ENCODE measurements at places on chromosomes 7 and 10.

DNA sequence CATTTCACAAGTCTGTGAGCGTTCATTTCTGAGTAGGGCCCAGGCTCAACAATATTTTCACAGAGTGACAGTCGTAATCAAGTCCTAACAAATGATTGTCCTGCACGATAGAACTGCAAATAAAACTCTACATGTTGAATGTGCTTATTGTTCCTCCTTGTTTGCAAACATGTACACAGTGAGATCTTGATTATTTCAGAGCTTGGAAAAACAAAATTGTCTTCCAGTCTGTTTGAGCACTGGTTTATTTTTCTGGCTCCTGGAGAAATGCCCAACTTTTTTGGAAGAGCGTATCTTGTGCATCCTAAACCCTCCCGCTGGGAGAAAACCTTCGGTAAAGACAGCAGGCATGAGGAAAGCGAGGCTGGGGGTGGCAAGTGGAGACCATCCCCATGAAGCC is 91.1 kb downstream of the TEX36 start:
- no peak for DNase-seq

DNA sequence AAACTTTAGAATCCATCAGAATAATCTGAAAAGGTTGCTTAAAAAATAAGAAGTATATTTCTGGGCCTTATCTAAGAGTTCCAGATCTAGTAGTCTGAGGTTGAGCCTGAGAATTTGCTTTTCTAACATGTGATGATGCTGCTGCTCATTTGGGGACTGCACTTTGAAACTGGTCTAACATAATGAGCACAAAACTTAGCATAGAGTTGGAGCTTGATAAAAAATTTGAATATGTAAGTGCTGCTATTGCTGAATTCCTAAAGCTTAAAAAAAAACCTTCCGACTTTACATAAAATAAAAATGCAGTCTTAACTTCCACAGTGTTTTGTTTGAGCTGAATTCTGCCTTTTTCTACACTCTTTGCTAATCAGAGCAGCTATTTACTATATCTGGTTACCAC is 48.8 kb downstream of the GLCCI1 start:
- DNase-seq = no peak

DNA sequence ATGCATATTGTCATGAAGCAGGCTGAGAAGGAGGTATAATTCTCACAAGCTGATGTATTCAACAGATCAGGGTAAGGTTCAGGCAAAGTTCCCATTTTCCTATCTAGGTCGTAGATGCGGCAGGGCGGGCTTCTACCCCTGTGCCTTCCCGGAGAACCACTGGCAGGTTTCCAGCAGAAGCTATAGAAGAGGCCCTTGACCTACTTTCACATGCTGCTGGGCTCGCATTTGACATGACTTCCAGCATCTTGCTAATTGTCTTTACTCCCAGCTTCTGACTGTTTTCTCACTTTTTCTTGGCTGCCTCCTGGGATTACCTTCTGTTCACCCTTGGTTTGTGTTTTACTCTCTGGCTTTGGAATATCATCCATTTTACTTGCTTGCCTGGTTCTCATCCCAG is 32.6 kb upstream of the ORC5 start:
- DNase-seq = no peak

DNA sequence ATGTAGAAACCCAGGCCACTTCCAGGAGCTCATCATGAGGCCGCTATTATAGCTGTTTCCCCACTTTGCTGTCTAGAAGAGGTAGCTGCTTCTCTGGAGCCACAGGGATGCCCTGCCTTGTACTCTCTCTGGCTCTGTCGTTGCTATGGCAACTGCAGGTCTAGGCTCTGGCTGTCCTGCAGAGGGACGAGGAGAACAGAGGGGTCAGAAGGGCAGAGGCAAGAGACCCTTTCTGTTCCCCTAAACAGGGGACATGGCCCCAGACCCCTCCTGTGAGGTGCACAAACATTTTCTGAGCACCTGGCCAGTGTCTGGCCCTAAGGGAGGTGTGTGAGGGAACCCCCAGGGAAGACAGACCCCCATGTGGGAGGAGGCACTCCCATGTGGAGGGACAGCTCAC is 31.4 kb downstream of the ITPRIP start:
- no peak for DNase-seq

DNA sequence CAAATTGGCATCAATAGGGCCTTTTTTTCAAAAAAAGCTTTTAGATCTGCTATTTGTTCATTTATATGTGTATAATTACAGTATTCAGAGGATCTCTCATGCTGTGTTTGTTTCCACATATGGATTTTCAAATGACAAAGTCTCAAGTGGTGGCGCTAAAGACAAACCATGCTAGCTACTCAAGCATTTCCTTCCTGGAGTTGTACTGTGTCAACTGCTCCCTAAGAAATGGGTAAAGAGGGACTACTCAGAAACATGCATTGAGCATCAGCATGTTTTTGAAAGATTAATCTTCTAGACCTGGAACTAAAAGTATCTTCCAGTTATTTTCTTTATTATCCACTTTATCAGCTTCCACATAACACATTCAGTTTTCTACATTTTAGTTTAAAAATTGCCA is 12.7 kb downstream of the CNTNAP2 start:
- DNase-seq = no peak

DNA sequence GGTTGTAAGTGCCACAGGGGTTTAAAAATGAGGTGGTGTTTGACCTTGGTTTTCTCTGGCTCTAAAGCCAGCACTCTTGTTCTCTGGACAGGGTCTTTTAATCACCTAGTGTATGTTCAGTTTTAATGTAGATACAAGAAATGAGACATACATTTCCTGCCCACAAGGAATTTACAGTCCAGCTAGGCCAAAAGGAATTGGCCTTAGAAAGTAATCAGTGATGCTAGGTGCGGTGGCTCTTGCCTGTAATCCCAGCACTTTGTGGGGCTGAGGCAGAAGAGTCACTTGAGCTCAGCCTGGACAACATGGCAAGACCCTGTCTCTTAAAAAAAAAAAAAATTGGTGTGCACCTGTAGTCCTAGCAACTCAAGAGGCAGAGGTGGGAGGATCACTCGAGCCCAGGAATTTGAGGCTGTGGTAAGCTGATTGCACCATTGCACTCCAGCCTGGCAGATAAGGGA is 100.2 kb downstream of the LRMDA start:
- DNase-seq = no peak

Data from dermis microvascular lymphatic vessel endothelial cell (primary cell).